Activated T-helper 9 cell treated with anti-CD3 and anti-CD28 coated beads, Interleukin-2, amount 50 U/mL, for 16 hours (primary cell): ENCODE measurements at places on chromosomes 7 and 10.

- DNase-seq: no peak
These were observed 19.1 kb downstream of the CEP41 start for GRCh38 chr7:130421684-130422083.

GRCh38 chr10:4385231-4385870 is 440.7 kb upstream of the AKR1E2 start:
- no peak for DNase-seq

GRCh38 chr7:129773328-129773731 is 161.8 kb downstream of the NRF1 start:
- DNase-seq: no peak

GRCh38 chr10:34078745-34079470 is 736.2 kb downstream of the PARD3 start:
- no peak for DNase-seq

GRCh38 chr10:43419997-43420368 is 11.0 kb upstream of the HNRNPF start:
- DNase-seq: no peak

DNA sequence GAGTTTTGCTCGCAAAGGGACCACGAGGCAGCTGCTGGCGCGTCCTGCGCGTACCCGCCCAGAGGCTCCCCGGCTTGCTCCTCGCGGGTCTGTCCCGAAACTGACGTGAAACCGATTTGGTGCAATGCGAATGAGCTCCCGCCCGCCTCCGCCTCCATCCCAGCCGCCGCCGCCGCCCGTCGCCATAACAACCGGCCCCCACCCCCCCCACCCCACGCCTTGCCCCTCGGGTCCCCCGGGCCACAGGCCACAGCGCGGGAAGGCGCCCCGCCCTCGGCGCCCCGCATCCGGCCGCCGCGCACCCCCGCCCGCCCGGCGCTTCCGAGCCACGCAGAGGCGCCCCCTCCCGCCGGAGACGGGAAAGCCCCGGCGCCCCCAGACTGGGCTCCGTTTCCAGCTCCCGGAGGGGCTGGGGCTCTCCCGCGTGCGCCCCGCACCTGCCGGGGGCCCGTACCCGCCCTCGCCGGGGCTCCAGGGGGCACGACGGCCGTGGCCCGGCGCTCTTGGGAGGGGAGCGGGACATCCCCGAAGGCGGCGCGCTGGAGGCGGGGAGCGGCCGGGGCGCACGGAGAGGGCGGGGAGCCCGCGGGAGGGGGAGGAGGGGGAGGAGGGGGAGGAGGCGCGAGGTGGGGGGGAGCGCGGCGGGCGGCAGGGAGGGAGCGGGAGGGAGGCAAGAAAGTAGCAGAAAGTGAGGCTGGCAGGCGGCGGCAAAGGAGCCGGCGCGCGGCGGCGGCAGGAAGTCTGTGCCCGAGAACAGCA is at the start of gene CAMK1D:
CAMK1D (plus strand) TSS at position 678 of the 759 bp plus-strand sequence.
- DNase-seq: peak; percentile 85

- no peak for DNase-seq
These were observed 144.1 kb downstream of the ANLN start for GRCh38 chr7:36533717-36534116.

DNA sequence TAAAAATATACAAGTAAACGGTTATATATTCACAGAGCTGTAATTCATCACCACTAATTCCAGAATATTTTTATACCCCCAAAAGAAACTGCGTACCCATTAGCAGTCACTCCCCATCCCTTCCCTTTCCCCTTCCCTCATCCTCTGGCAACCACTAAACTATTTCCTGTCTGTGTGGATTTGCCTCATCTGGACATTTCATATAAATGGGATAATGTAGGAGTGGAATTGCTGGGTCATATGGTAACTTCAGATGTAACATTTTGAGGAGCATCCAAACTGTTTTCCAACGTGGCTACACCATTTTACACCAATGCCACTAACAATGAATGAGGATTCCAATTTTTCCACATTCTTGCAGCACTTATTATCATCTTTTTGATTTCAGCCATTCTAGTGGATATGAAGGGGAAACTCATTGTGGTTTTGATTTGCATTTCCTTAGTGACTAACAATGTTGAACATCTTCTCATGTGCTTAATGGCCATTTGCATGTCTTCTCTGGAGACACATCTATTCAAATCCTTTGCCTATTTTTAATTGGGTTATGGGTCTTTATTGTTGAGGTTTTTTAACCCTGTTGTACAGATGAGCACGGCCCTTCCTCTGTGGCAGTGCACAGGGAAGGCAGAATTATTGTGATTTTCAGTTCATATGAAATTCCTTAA is 79.2 kb downstream of the RBM20 start:
- no peak for DNase-seq

GRCh38 chr7:21504021-21504420 is 38.8 kb upstream of the DNAH11 start:
- DNase-seq: no peak

DNA sequence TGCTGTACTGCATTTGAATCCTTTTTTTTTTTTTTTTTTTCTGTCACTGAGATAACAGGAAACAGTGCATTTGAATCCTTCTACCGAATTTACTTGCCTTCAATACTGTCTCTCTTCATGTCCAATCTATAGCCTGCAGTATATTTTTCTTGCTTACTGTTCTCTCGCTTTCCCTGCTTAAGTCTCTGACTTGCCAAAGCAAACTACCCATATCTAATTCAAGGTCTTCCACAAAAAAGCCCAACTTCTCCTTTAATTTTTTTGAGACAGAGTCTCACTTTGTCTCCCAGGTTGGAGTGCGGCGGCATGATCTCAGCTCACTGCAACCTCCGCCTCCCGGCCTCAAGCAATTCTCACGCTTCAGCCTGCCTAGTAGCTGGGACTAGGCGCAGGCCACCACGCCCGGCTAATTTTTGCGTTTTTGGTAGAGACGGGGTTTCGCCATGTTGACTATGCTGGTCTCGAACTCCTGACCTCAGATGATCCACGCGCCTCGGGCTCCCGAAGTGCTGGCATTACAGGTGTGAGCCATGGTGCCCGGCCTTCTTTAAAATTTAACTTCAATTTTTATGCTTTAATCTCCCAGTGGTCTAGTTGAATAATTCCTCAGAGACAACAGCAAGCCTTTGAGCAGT is 882 bp downstream of the PDCD11 start:
- no peak for DNase-seq

DNA sequence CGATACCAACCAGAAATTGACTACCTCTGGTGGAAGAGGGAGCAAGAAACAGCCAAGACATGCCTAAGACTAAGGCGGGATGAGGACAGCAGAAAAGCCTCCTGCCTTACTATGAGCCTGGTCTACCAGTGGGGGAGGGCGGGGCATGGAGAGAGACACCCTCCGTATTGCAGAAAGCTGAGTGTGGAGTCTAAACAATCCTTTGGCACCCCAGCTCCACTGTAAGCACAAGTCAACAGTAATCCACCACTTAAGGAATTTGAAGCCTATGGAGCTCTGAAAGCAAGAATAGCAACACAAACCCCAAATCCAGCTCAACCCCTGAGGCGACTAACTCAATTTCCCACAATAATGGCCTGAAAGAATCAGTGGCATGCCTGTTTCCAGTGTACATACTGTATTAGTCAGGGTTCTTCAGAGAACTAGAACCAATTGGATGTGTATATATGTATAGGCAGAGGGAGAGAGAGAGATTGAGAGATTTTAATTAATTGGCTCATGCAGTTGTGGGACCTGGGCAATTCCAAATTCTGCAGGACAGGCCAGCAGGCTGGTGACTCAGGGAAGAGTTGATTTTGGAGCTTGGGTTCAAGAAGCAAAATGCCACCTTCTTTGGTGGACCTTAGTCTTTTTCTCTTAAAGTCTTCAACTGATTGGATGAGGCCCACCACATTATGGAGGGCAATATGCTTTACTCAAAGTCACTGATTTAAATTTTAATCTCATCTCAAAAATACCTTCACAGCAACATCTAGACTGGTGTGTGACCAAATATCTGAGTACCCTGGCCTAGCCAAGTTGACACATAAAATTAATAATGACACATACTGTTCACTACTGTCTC is 13.5 kb downstream of the PPIF start:
- DNase-seq: no peak

DNA sequence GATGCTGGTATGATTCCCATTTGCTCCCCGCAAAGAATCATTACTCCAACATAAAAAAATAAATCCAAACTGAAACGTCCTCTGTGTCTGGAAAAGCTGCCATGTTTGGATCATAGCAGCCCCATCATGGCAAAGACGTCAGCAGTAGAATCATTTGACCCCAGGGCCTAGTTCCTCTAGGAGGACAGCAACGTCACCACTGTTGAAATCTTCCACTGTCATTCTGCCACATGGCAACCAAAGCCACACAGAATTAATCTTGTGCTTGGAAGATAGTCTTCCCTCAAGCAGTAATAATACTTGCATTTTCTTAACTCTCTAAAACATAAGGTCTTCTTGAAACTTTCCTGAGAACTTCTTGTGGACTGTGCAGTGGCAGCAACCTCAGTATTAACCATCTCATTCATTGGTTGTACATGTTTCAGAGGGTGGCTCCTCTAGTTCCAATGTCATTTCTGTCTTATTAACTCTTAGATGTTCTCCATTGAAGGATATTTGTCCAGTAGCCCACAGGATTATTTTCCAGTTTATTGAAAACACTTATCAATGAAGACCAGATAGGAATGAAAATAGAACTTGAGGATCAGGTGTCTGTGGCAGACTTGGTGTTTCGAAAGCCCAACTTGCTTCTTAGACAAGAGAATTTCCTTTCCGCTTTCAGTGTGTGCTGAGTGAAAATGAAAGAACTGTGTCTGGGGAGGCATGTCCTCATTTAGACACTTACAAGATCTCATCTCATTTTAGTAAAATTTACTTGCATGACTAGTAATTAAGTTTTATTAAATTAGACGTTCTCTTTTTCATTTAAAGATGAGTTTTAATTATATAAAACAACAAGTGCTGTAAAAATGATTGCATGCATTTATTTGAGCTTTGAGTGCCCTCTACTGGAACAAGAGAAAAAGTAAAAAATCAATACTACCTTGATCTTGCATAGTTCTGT is 28.9 kb upstream of the INHBA start:
- DNase-seq: no peak

DNA sequence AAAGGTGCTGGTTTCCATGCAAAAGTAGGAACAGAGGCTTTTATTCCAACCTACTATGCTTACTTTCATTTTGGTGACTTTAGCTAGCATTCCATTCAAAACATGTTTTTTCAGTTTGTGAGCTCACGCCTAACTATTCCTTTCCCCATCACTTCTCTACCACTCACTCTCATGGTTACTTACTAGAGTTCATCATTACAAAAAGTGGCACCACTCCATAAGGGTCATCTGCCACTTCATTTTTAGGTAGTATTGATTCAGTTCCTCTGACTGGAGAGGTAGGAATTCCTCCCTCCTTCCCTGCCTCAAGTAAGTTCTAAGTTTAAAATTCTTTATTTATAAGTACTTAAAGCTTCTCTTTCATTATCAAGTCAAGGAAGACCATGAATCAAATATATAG is 543.1 kb downstream of the HTR7 start:
- no peak for DNase-seq

DNA sequence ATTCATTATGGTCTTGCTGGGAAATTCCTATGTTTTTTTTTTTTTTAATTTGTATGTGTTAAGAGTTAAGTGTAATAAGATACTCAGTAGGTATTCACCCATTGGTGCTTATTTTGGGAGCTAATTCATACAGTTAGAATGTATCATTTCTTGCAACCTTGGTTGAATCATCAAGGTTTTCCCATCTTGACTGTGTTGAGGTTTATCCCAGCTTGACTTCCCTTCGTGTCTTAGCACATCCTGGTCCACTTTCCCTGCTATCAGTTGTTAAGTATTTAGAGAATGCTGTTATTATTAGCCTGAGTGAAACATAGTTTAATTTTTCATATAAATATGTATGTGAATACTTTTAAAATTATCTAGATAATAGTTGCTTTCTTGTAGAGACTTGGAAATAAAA is 20.8 kb downstream of the RALA start:
- DNase-seq: no peak

DNA sequence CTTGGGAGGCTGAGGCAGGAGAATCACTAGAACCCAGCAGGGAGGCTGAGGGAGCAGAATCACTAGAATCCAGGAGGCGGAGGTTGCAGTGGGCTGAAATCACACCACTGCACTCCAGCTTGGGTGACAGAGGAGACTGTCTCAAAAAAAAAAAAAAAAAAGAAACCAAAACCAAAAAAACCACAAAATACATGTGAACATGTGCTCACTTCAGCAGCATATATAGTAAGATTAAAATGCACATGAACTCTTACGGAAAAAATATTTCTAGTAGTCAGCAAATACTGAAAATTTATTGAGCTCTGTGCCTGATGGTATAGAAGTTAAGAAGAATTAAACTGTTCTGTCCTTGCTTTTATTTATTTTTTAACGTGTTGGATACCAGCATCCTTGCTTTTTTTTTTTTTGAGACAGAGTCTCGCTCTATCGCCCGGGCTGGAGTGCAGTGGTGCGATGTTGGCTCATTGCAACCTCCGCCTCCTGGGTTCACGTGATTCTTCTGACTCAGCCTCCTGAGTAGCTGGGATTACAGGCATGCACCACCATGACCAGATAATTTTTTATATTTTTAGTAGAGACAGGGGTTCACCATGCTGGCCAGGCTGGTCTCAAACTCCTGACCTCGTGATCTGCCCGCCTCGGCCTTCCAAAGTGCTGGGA is 9.6 kb upstream of the ZNF487 start:
- peak; percentile 32 for DNase-seq

DNA sequence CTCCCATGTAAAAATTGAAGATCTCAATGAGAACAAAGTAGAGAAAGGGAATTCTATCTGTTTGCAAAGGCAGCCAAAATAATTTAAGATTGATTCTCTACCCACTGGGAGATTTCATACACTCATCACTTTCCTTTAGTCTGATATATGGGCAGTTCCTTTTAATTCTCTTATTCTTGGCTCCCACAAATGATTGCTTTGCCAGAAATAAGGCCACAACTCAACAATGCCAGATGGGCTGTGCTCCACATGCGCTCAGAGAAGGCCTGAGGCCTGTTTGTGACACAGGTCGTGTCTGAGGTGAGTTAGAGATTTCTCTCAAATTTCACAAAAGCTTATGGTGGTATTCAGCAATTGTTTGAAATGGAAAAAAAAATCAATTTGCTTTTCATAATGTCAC is 501.9 kb upstream of the SEMA3D start:
- no peak for DNase-seq

DNA sequence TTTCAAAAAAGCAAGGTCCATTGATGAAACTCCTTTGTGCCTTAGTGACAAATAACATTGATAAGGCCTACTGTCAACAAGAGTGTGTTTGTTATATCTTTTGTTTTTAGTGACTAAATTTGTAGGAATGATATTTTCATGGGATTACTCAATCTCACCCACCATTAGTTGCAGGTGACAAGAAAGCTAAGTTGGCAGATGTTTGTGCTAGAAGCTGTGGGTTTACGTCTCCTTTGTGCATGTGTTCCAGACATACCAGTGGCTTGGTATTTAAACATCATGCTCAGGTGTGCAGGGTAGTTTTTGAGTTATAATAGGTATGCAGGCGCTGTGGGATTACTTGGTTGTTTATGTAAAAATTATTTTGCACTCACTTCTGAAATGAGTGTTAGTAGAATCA is 178.6 kb downstream of the ANKRD30A start:
- DNase-seq: no peak

GRCh38 chr7:116431787-116432526 is 67.6 kb upstream of the CAV2 start:
- DNase-seq: no peak

- peak; percentile 2 for DNase-seq
These were observed 51.9 kb downstream of the ZNF365 start for GRCh38 chr10:62426086-62426485.

- no peak for DNase-seq
These were observed 194.4 kb upstream of the IMMP2L start for GRCh38 chr7:111756687-111757178.
